ENCODE measurements at places on chromosomes 2 and 18.

DNA sequence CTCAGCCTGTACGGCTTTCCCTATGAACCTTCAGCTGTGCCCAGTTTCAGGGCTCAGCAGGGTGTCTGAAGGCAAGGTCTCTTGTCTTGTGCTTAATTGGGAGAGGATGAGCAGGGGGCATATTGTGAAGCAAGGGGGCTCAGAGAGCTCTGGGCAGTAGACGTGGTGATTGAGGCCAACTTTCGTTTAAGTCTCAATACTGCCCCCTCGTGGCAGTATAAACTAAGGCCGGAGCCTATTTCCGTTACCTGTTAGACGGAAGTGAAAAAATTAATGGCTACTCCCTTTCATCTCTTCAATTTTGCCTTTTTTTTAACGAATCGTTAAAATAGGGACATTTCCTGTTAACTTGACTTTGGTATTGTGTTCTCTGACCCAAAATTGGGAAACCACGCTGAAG, 193.4 kb downstream of the TDRD15 start:
- DNase-seq: peak; percentile 40

GRCh38 chr2:88248280-88248828, 78.2 kb downstream of the THNSL2 start:
- DNase-seq: no peak

- DNase-seq: no peak
Measured at GRCh38 chr2:2108756-2109155, 222.3 kb downstream of the MYT1L start.

DNA sequence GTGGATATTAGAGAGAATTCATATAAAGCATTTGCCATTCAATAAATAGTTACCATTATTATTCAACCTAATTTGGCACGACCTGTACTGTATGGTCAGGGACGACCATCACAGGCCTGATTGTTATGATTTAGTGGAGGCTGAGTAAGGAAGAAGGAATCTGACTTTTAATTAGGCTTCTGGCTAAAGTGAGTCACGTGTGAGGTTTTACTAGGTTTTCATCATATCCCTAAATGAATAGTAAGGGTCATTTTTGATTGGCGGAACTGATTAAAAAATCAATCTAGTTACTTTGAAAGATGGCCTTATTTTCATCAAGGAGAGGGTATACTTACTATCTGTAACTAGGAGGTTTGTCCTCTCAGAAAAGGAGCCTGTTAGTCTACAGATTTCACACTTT, 143.4 kb downstream of the ADCYAP1 start:
- no peak for DNase-seq

DNA sequence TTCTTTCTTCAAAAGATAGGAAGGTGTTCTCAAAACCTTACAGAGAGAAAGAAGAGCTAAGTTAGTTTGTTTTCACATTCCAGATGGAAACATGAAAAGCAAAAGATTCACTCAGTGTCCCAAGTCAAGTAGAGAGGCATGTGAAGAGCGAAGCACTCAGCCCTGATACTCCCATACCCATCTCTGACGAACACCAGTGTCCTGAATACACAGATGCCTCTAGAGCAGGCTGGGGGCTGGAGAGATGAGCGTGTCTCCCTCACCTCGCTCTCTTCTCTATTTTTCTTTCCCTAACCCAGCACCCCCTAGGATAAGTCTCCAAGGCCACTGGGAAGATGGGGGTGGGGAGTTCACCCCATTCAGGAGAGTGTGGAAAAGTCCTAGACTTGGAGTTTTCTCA, 227.8 kb downstream of the TMEM163 start:
- DNase-seq: no peak

DNA sequence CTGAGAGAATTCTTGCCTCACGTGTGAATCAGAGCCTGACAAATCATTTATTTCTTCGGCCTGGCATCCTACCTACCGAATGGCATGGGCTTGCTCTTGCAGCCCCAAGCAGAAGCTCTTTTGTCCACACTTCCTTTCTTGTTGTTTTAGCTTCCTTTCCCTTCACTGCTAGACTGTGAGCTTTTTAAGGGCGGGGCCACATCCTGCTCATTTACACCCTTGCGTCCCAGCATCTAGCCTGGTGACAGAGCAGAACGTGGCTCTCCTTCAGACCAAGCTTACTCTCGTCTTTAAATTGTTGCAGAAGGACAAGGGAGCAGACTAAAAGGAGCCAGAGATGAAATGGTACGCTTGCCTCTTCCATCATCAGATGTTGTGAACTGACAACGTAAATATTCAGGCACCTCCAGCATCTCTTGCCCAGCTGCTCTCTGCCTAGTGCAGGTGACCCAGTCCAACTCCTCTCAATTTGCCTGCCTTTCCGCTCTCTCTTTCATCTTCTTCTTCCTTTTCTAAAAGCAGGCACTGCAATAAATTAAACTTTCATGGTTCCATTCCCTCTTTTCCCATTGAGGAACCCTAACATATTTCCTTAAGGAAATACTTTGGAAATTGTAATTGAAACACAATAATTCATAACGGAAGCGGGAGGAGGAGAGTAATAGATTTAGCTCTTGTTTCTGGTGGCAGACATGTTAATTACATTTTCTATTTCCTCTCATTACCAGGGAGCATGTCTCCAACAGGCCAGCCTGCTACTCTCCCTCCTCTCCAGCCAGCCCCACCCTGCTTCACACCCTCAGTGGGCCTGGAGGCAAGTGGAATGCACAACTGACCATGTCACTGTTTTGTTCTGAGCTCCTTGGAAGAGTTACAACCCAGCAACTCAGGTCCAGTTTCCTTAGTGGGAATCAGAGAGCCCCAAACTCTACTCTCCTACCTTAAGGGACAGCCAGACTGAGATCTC, 228.1 kb upstream of the TRIB2 start:
- no peak for DNase-seq

GRCh38 chr2:118095610-118096009, 7.3 kb downstream of the INSIG2 start:
- DNase-seq: no peak

- no peak for DNase-seq
Measured at GRCh38 chr18:7333025-7333562, 102.2 kb downstream of the LRRC30 start.

GRCh38 chr18:8084160-8084559, 517.0 kb downstream of the PTPRM start:
- DNase-seq: no peak

GRCh38 chr2:224440988-224441387, 39.1 kb upstream of the FAM124B start:
- no peak for DNase-seq

DNA sequence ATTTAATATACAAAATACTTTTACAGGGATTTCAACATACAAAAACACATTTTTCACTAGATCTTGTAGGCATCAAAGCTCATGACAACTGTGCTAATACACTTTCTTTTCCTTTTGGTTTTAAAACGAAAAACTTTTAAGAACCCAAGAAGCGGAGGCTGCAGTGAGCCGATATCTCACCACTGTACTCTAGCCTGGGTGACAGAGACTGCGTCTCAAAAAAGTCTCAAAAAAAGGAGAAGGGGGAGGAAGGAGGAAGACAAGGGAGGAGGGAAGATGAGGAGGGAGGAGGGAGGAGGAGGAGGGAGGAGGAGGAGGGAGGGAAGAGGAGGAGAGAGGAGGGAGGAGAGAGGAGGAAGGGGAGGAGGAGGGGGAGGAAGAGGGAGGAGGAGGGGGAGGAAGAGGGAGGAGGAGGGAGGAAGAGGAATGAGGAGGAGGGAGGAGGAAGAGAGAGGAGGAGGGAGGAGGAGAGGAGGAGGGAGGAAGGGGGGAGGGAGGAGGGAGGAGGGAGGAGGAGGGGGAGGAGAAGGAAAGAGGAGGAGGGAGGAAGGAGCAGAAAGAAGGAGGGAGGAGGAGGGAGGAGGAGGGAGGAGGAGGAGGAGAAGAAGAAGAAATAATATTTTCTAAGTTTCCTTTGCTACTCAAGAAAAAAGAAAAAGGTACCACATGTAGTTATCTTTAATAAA, 13.8 kb downstream of the ROCK2 start:
- DNase-seq: no peak

- no peak for DNase-seq
Measured at GRCh38 chr2:133426791-133427190, 141.5 kb downstream of the NCKAP5 start.

- no peak for DNase-seq
Measured at GRCh38 chr2:43540021-43540779, 55.6 kb downstream of the THADA start.

GRCh38 chr18:39571511-39571910, 2005.9 kb upstream of the CELF4 start:
- DNase-seq: no peak

GRCh38 chr2:128545829-128546228, 227.2 kb upstream of the HS6ST1 start:
- no peak for DNase-seq

- DNase-seq: no peak
Measured at GRCh38 chr2:40325116-40325515, 126.8 kb downstream of the SLC8A1 start.

DNA sequence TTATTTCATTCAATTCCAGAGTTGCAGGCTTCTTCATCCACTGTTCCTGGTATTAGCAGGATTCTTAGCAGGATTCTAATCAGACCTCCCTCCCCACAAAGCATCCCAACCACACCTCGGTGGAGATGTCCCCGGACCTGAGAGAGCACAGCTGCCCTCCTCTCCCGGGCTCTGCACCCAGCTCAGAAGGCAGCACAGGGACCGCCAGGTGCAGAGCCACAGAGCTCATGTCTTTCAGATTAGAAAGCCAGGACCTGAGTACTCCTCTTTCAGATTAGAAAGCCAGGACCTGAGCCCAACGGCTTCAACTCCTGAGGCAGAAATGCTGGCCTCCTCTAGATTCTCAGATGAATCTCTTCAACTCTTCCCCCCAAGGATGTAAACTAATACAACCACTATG, 152.3 kb downstream of the MYO5B start:
- DNase-seq: no peak

DNA sequence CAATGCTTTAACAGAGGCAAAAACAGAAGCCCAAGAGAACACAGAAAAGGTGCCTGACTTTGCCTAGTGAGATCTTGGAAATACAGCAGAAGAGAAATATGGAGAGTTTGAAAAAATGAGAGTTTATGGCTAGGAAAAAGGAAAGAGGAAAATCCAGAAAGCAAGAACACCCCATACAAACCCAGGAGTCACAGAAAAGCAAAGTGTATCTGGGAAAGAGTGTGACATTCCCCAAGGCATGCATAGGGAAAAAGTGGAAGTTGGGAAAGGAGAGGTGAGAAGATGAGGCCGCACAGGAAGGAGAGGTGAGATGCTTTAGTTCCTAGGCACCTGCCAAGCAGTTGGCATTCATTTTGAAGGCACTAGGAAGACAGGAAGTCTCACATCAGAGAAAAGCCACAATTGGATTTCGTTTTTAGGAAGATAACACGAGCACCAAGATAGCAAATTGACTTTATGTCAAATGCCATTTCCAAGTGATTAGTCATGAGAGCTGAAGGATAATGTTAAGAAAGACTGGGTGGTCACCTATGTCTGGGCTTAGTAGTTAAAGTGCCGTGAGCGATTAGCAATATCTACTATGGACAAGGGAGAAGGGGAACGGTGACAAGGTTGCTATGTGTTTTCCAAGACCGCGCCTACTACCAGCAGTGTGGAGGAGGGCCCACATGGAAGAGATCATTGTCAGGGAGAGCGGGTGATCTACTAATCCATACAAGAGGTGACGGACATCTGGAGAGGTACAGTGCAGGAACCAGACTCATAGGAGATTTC, 224.1 kb upstream of the PARD3B start:
- DNase-seq: no peak

DNA sequence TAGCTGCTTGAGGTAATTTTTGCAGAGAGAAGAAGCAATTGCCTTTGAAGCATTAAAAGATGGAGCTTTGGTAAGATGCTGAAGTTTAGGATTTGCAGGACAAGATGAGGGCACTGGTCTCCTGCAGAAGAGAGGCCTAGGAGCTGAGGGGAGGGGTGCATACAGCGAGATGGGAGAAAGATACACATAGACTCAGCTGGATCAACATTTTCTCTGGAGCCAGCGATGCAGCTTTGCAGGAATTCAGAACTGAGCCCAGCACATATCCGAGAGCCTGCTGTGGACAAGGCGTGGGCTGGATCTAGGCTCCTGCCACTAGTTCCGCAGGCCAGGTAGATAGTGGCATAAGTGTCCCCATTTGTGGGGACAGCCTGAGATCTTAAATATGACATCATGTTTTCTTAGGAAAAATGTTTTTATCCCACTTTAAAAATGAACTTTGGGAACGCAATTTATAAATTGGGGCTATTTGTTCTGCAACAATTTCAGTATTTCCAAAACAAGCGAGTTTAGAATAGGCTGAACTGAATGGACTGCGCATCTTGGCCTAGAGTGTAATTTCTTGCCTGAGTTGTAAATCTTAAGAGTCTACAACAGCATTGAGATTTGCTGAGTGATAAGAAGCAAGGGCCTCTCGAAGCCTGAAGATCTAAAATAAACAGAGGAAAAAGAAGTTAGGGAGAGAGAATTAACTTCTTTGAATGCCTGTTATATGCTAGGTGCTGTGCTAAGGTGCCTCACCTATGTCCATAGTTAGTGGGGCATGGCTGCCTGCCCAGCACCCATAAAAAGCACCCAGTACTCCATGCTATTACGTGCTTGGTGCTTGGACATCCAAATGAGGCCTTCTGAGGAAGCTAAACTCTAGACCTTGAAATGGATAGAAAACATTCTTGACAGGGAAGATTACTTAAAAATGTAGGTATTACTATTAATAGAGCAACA, 17.3 kb downstream of the GRHL1 start:
- no peak for DNase-seq

GRCh38 chr2:220168891-220169546, 541.6 kb downstream of the SLC4A3 start:
- no peak for DNase-seq

DNA sequence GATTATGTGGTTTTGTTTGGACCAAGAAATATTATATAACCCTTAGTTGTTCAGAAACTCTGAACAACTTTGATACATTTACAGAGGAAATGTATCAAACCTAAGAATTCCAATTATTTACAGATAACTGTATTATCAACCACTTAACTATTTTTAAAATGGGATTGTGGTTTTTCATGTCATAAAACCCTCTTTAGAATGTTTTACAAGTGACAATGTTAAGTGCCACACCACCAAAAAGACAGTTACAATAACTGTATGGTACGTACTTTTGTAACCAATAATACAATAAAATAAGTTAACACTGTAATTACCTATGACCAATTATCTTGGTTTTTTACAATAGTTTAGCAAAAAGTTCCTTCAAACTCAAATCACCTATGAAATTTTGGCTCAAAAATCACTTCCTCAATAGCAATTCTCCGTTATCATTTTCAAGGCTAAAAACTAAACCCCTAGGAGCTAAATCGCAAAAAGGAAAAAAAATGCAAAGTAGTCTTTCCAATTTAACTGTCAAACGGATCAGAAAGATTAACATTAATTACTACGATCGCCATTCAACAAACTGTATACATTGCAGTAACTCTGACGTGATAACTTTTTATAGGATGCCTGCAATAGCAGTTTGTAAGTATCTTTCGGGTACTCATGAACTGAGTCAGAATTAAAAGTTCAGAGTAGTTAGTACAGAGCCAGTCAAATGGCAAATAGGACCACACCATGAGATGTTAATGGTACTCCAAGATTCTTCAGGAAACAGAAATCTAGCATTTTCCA, 1.5 kb downstream of the ROCK1 start:
- no peak for DNase-seq

- DNase-seq: no peak
Measured at GRCh38 chr2:163564236-163564635, 171.6 kb downstream of the FIGN start.
